ENCODE measurements at places on chromosomes 12 and 14. TPM values are rescaled to one million over a fixed set of nuclear protein-coding genes. Genes with fewer than 3 reads are reported as not detected.

- H3K4me3 ChIP-seq = no peak overlapping the region
- peaks cover 58% of the 10 kb centered on the region for H3K27me3 ChIP-seq
- no peaks in the 10 kb centered on the region for H3K4me1 ChIP-seq
- H3K27ac ChIP-seq = no peak overlapping the region
These were observed 12.0 kb upstream of the DTX1 start for GRCh38 chr12:113044516-113044915.

DNA sequence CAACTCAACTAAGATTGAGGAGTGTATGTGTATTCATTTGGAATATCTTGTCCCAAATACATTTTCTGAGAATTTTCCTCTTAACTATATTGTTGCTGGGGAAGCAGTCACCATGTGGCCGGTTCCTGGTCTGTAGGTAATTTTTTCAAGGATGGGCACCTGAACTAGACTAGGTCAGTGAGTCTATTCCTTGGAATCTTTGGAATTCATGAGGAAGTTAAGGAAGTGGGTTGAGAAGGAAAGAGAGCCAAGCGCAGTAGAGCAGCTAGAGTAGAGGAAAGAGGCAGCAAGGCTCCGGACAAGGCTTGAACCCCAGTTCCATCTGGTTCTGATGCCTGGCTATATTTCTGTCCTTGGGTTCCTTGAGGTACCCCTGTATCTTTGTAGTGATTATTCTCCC, 183.7 kb downstream of the DACT1 start:
- H3K27me3 ChIP-seq = no peaks in the 10 kb centered on the region
- H3K36me3 ChIP-seq = no peaks in the 10 kb centered on the region
- no peak overlapping the region for H3K4me3 ChIP-seq
- H3K27ac ChIP-seq = no peak overlapping the region
- no peaks in the 10 kb centered on the region for H3K4me1 ChIP-seq

DNA sequence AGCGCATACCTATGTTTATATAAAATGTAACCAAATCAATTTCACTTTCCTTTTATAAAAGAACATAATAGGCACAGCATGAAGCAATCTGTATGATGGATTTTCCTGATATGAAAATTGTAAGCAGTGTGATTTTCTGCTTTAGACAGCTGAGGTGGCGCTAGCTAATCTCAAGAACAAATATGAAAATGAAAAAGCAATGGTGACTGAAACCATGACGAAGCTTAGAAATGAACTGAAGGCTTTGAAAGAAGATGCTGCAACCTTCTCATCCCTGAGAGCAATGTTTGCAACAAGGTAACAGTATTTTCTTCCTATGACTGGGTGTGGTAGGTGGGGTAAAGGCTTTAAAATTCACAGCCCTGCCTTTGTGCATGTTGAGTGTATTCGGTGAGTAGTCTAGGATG, 65.0 kb upstream of the FGD4 start:
- H3K27me3 ChIP-seq = no peaks in the 10 kb centered on the region
- DNase-seq = no peak
- no peak overlapping the region for H3K27ac ChIP-seq
- H3K36me3 ChIP-seq = peaks cover 26% of the 10 kb centered on the region

DNA sequence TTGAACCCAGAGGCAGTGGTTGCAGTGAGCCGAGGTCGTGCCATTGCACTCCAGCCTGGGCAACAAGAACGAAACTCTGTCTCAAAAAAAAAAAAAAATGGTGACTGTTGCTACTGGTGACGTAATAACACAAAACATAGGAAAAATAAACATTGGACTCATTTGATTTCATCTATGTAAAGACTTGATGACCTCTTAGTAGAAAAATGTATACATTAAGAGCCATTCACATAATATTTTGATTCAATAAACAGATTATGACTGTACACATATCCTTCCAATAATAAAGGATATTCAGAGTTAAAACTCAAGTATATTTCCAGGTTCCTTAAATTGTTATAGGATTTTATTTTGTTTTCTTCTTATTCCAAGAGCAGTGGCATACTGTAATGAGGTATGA, 65.7 kb upstream of the AEBP2 start:
- DNase-seq = no peak
- H3K4me3 ChIP-seq = no peak overlapping the region

The KLRG1 gene
- total RNA-seq = 8.0 TPM

The TBK1 gene
- total RNA-seq = 20.4 TPM

All from progenitor cell of endocrine pancreas (in vitro differentiated cells).